Ovary (tissue), 10 donors: ENCODE measurements at places on chromosomes 3 and 15. TPM values are rescaled to one million over a fixed set of nuclear protein-coding genes. Genes with fewer than 3 reads are reported as not detected.

SMAD6 gene
- total RNA-seq: 7.1 TPM

IMPG2 gene
- total RNA-seq: 0.38 TPM

PATL2 gene
- 1.8 TPM for total RNA-seq

NUSAP1 gene
- 13.6 TPM for total RNA-seq

GPR62 gene
- total RNA-seq: 0.83 TPM

IL17RB gene
- total RNA-seq: 0.99 TPM

OSBPL10 gene
- total RNA-seq: 11.4 TPM

EOMES gene
- total RNA-seq: 1.1 TPM

SMARCC1 gene
- total RNA-seq: 64.5 TPM

C3orf18 gene
- total RNA-seq: 10.7 TPM

OR5K2 gene
- total RNA-seq: not detected

SKOR1 gene
- total RNA-seq: 1.0 TPM

SAXO2 gene
- total RNA-seq: 10.0 TPM

ALAS1 gene
- total RNA-seq: 32.2 TPM

SMCO1 gene
- not detected for total RNA-seq

ATP1B3 gene
- 120 TPM for total RNA-seq

ADGRG7 gene
- not detected for total RNA-seq

SV2B gene
- 0.18 TPM for total RNA-seq

CDV3 gene
- 130 TPM for total RNA-seq

COL8A1 gene
- total RNA-seq: 15.5 TPM

KIF23 gene
- total RNA-seq: 0.96 TPM

PPP1R14D gene
- total RNA-seq: 0.95 TPM

ITIH1 gene
- not detected for total RNA-seq
